ENCODE measurements at places on chromosomes 2 and 18.

DNA sequence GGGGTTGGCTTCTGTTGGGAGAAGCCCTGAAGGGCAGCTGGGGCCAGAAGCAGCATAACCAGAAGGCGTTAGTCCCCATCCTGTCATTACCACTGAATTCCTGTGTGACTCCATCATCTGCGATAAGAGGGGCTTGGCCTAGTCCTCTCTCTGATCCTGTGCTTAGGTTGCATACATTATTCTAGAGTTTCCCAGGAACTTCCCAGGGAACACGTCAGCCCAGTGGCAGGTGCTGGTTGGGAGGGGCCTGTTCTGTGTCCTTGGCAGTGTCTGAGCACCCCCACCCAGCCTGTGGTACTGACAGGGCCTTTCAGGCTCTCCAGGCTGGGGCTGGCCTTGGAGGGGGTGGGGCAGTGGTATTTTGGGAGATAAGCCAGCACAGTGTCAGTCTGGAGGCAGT, 4.5 kb upstream of the TOGARAM2 start:
- H3K36me3 ChIP-seq, result no peaks in the 10 kb centered on the region
- no peak overlapping the region for H3K27ac ChIP-seq
- DNase-seq, result no peak
- H3K4me1 ChIP-seq, result no peaks in the 10 kb centered on the region
- peaks cover 6% of the 10 kb centered on the region for H3K27me3 ChIP-seq

DNA sequence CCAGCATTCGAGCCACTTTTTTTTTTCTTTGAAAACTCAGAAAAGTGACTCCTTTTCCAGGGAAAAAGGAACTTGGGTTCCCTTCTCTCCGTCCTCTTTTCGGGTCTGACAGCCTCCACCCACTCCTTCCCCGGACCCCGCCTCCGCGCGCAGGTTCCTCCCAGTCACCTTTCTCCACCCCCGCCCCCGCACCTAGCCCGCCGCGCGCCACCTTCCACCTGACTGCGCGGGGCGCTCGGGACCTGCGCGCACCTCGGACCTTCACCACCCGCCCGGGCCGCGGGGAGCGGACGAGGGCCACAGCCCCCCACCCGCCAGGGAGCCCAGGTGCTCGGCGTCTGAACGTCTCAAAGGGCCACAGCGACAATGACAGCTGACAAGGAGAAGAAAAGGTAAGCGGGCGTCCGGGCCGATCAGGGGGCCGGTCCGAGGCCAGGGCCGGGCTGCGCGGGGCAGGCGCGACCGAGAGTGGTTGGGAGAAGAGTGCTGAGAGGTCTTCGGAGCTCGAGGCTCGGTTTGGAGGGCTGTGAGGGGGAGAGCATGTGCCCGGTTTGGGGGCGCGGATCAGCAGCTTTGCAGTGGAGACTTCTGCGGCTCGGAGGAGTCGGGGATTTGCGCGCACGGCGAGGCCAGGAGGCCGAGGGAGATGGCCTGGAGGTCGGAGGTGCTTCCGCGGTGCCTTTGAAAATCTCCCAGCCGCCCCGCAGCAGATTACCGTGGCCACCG, 502 bp downstream of the EPAS1 start:
- peak; percentile 60 for DNase-seq
- H3K27ac ChIP-seq, result peak overlapping the region; percentile 41
- H3K36me3 ChIP-seq, result peaks cover 4% of the 10 kb centered on the region
- H3K4me1 ChIP-seq, result peaks cover 24% of the 10 kb centered on the region

GRCh38 chr2:158797963-158798700, 3.0 kb downstream of the DAPL1 start:
- H3K4me3 ChIP-seq, result no peak overlapping the region
- H3K27ac ChIP-seq, result no peak overlapping the region

- peak overlapping the region; percentile 92 for H3K4me3 ChIP-seq
- no peaks in the 10 kb centered on the region for H3K27me3 ChIP-seq
- H3K27ac ChIP-seq, result peak overlapping the region; percentile 80
- H3K4me1 ChIP-seq, result peaks cover 70% of the 10 kb centered on the region
Measured at GRCh38 chr2:218398437-218399390, 954 bp upstream of the CTDSP1 start.

DNA sequence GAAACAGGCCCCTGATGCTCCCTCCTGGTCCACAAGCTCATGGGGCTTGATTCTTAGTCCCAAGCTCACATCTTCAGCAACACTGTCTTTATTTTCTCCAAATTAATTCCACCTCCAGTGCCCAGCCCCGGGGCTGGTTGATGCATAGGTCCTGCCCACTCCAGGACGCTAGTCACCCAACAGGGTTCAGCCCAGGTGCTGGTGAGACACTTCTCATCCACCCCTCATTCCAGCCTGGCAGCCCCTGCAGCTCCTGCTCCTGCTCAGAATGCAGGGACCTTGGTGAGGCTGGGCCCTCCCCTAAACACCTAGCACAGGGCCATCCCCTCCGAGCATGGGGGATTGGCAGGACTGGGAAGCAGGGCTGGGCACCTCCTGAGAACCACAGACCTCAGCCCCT, 25.7 kb downstream of the STEAP3 start:
- no peak overlapping the region for H3K27ac ChIP-seq
- no peaks in the 10 kb centered on the region for H3K27me3 ChIP-seq
- H3K4me1 ChIP-seq, result no peaks in the 10 kb centered on the region
- no peaks in the 10 kb centered on the region for H3K36me3 ChIP-seq

DNA sequence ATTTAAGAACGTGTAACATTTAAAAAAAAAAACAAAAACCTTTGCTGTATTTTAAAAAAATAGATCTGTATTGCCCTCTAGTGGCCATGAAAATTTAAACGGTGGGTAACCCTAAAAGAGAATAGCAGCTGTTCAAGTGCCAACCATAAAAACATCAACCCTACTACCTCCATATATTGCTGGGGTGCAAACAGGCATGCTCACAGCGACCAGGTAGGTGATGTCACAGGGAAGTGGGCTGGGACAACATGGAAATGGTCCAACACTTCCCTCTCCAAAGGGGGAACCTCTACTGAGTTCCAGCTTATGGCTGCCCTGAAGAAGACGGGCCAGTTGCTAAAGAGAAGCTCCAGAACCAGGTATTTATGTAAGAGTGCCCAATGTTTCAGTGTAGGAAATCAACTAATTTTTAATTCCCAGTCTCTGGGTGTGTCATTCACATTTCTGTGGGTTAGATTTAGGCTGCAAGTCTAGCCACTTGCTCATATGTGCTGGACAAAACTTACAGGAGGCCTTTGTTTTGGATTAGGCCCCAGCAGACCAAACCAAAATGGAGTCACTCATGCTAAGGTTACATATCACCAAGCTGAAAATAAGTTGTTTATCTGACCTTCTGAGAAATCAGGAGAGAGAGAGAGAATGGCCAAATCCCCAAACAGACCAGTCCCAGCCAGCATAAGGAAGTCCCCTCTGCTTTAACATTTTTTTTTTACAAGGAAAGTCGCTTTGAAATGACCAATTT, 54.5 kb downstream of the SKA1 start:
- no peaks in the 10 kb centered on the region for H3K36me3 ChIP-seq
- H3K27ac ChIP-seq, result no peak overlapping the region
- H3K4me1 ChIP-seq, result no peaks in the 10 kb centered on the region
- no peak overlapping the region for H3K4me3 ChIP-seq

GRCh38 chr2:195545811-195546210, 111.2 kb upstream of the SLC39A10 start:
- H3K27me3 ChIP-seq, result no peaks in the 10 kb centered on the region
- no peak for DNase-seq
- H3K4me1 ChIP-seq, result peaks cover 14% of the 10 kb centered on the region
- H3K27ac ChIP-seq, result no peak overlapping the region
- H3K36me3 ChIP-seq, result no peaks in the 10 kb centered on the region

DNA sequence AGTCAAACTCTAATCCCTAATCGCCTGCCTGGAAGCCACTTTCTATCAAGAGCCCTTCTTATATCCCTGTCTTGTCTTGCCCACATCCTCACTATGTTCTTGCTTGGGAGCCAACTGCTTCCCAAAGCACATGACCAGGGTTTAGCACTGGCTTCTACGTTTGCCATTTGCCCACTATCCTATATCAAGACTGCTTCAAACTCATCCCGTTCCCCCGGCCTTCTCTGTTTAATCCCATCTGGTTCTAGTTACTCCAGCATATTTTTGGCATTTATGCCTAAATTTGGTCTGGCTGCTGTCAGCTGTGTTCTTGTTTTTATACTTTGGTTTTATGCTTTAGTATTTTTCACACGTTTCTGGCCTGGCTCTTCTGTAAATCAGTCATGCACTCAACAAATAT, 40.2 kb downstream of the POLR1A start:
- no peak for DNase-seq
- no peaks in the 10 kb centered on the region for H3K27me3 ChIP-seq
- H3K36me3 ChIP-seq, result peaks cover 93% of the 10 kb centered on the region
- H3K4me3 ChIP-seq, result no peak overlapping the region
- H3K27ac ChIP-seq, result no peak overlapping the region

DNA sequence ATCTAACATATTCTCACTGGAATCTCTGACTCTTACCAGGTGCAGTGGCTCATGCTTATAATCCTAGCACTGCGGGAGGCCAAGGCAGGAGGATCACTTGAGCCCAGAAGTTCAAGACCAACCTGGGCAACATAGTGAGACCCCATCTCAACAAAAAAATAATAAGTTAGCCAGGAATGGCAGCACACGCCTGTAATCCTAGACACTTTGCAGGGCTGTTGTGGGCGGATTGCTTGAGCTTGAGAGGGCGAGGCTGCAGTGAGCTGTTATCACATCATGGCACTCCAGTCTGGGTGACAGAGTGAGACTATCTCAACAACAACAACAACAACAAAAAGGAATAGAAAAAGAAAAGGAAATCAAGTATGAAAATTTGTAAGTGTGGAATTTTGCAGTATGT, 306.5 kb upstream of the CYP26B1 start:
- H3K4me3 ChIP-seq, result no peak overlapping the region
- no peaks in the 10 kb centered on the region for H3K27me3 ChIP-seq
- H3K4me1 ChIP-seq, result no peaks in the 10 kb centered on the region
- DNase-seq, result no peak
- H3K36me3 ChIP-seq, result peaks cover 9% of the 10 kb centered on the region

GRCh38 chr2:135916207-135916606, 40.0 kb upstream of the MCM6 start:
- H3K36me3 ChIP-seq, result peaks cover 38% of the 10 kb centered on the region
- no peak for DNase-seq
- H3K27ac ChIP-seq, result no peak overlapping the region
- H3K4me1 ChIP-seq, result peaks cover 6% of the 10 kb centered on the region
- no peak overlapping the region for H3K4me3 ChIP-seq

DNA sequence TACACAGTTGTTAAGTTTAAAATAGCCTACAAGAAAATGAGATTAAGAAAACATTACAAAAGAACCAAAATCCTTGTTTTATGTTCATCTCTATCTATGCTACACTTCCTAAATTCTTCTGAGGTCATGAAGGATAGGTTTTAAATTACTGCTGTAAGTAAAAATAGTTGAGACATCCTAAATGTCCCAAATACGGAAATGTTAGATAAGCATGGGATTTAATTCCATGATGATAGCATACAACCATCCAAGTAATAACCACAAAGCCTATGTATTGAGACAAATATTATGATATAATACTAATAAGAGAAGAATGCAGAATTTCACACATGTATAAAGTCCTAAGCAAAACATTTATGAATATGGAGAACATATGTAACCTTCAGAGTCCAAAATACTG, 34.1 kb downstream of the PIEZO2 start:
- no peak overlapping the region for H3K4me3 ChIP-seq
- H3K27ac ChIP-seq, result no peak overlapping the region
- no peaks in the 10 kb centered on the region for H3K27me3 ChIP-seq
- no peaks in the 10 kb centered on the region for H3K36me3 ChIP-seq
- no peak for DNase-seq

GRCh38 chr18:23599809-23600208, 13.5 kb upstream of the NPC1 start:
- no peak overlapping the region for H3K4me3 ChIP-seq
- H3K27ac ChIP-seq, result no peak overlapping the region
- no peaks in the 10 kb centered on the region for H3K27me3 ChIP-seq
- peaks cover 10% of the 10 kb centered on the region for H3K4me1 ChIP-seq
- no peak for DNase-seq

- H3K27me3 ChIP-seq, result peaks cover 7% of the 10 kb centered on the region
- H3K4me3 ChIP-seq, result no peak overlapping the region
- no peaks in the 10 kb centered on the region for H3K4me1 ChIP-seq
- no peak overlapping the region for H3K27ac ChIP-seq
- H3K36me3 ChIP-seq, result no peaks in the 10 kb centered on the region
- DNase-seq, result no peak
Measured at GRCh38 chr2:48819206-48819735, 63.7 kb upstream of the LHCGR start.

GRCh38 chr2:231385429-231385828, 10.1 kb upstream of the B3GNT7 start:
- H3K27me3 ChIP-seq, result no peaks in the 10 kb centered on the region
- peaks cover 13% of the 10 kb centered on the region for H3K36me3 ChIP-seq
- DNase-seq, result no peak
- no peak overlapping the region for H3K4me3 ChIP-seq

GRCh38 chr2:168796583-168797285, 5.7 kb upstream of the NOSTRIN start:
- H3K4me3 ChIP-seq, result no peak overlapping the region
- H3K27me3 ChIP-seq, result no peaks in the 10 kb centered on the region
- DNase-seq, result no peak
- no peak overlapping the region for H3K27ac ChIP-seq
- no peaks in the 10 kb centered on the region for H3K36me3 ChIP-seq

GRCh38 chr2:110101280-110101844, 14.3 kb downstream of the MALL start:
- no peak overlapping the region for H3K27ac ChIP-seq
- H3K4me3 ChIP-seq, result no peak overlapping the region
- H3K4me1 ChIP-seq, result no peaks in the 10 kb centered on the region
- no peak for DNase-seq
- peaks cover 28% of the 10 kb centered on the region for H3K27me3 ChIP-seq
- H3K36me3 ChIP-seq, result no peaks in the 10 kb centered on the region

DNA sequence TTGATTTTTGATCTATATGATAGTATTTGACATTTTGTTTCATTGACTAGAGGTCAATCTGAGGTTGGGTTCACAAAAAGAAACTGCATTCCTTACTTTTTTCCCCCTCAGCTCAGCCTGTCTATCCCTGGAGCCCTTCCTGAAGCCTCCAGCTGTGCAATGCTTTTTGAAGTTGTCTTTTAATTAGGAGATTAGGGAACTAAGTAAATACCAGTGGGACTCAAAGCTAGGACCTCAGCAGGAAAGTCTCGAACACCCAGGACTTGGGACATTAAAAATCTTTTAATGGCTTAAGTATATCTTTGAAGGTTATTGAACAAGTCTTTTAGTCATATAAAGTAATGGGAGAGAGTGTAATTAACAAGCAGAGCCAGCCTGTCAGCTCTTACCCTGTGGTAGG, 220.2 kb downstream of the PDE11A start:
- no peaks in the 10 kb centered on the region for H3K4me1 ChIP-seq
- H3K27me3 ChIP-seq, result no peaks in the 10 kb centered on the region
- no peak for DNase-seq
- no peaks in the 10 kb centered on the region for H3K36me3 ChIP-seq

- no peak overlapping the region for H3K27ac ChIP-seq
- no peak overlapping the region for H3K4me3 ChIP-seq
- DNase-seq, result no peak
- peaks cover 84% of the 10 kb centered on the region for H3K36me3 ChIP-seq
Measured at GRCh38 chr18:47110492-47111274, 39.6 kb downstream of the HDHD2 start.

GRCh38 chr2:117879003-117879402, 64.5 kb downstream of the DDX18 start:
- DNase-seq, result no peak
- peaks cover 19% of the 10 kb centered on the region for H3K27me3 ChIP-seq
- H3K4me3 ChIP-seq, result no peak overlapping the region
- H3K36me3 ChIP-seq, result no peaks in the 10 kb centered on the region
- no peak overlapping the region for H3K27ac ChIP-seq

All from activated B cell treated with CpG ODN at 0.5 μM for 24 hours (primary cell).